Smooth muscle cell of the umbilical artery (primary cell): ENCODE measurements at places on chromosomes 6 and 20. TPM values are rescaled to one million over a fixed set of nuclear protein-coding genes. Genes with fewer than 3 reads are reported as not detected.

Gene DEFB124
- not detected in 2 replicates for total RNA-seq

Gene MUC21
- not detected in 2 replicates for total RNA-seq

Gene SLC22A3
- total RNA-seq: 142 and 243 TPM in 2 replicates

Gene ASIP
- total RNA-seq: not detected in 2 replicates

Gene HCRTR2
- not detected in 2 replicates for total RNA-seq
